SJCRH30 (cell line): ENCODE measurements at places on chromosomes 11 and 22. TPM values are rescaled to one million over a fixed set of nuclear protein-coding genes. Genes with fewer than 3 reads are reported as not detected.
A peak's percentile ranks its signal among the peaks of the same experiment; 100 is the strongest.

GRCh38 chr11:1822648-1823375 lies 12.0 kb upstream of the SYT8 start:
- H3K36me3 ChIP-seq = no peaks in the 10 kb centered on the region
- no peaks in the 10 kb centered on the region for H3K27me3 ChIP-seq
- no peak overlapping the region for H3K4me3 ChIP-seq
- peaks cover 37% of the 10 kb centered on the region for H3K4me1 ChIP-seq

DUSP8 gene
- total RNA-seq = 0.71 and 0.83 TPM in 2 replicates

- H3K27ac ChIP-seq = no peak overlapping the region
- DNase-seq = no peak
- H3K4me3 ChIP-seq = no peak overlapping the region
- H3K27me3 ChIP-seq = 0 out of 2 replicates have a peak, but pooled peaks cover 5% of the 10 kb centered on the region
These were observed 2.5 kb downstream of the PARVG start for GRCh38 chr22:44183287-44183588.

- no peak for DNase-seq
- H3K4me1 ChIP-seq = no peaks in the 10 kb centered on the region
- H3K27me3 ChIP-seq = no peaks in the 10 kb centered on the region
- no peak overlapping the region for H3K4me3 ChIP-seq
- H3K27ac ChIP-seq = no peak overlapping the region
These were observed 53.4 kb upstream of the PARVG start for GRCh38 chr22:44127356-44127755.

GRCh38 chr22:38082986-38083710 lies 836 bp downstream of the SLC16A8 start:
- no peak for DNase-seq
- no peak overlapping the region for H3K4me3 ChIP-seq
- no peaks in the 10 kb centered on the region for H3K36me3 ChIP-seq
- H3K27me3 ChIP-seq = 0 out of 2 replicates have a peak, but pooled peaks cover 3% of the 10 kb centered on the region
- H3K4me1 ChIP-seq = peaks cover 14% of the 10 kb centered on the region

- no peak overlapping the region for H3K27ac ChIP-seq
- no peaks in the 10 kb centered on the region; the same call in 1 of the 2 replicates for H3K36me3 ChIP-seq
- no peak overlapping the region for H3K4me3 ChIP-seq
- no peaks in the 10 kb centered on the region for H3K27me3 ChIP-seq
- no peak for DNase-seq
- no peaks in the 10 kb centered on the region for H3K4me1 ChIP-seq
These were observed 8.9 kb downstream of the ZNRF3 start for GRCh38 chr22:28892175-28892731.

- no peak overlapping the region for H3K27ac ChIP-seq
- H3K4me3 ChIP-seq = no peak overlapping the region
- H3K27me3 ChIP-seq = no peaks in the 10 kb centered on the region
- no peaks in the 10 kb centered on the region; the same call in 1 of the 2 replicates for H3K4me1 ChIP-seq
These were observed 32.2 kb downstream of the P4HA3 start for GRCh38 chr11:74279256-74279655.

OVCH2 gene
- not detected in 2 replicates for total RNA-seq

- H3K36me3 ChIP-seq = no peaks in the 10 kb centered on the region
- DNase-seq = peak; percentile 31
- H3K4me3 ChIP-seq = no peak overlapping the region
- 0 out of 2 replicates have a peak, but pooled peaks cover 3% of the 10 kb centered on the region for H3K4me1 ChIP-seq
- H3K27me3 ChIP-seq = no peaks in the 10 kb centered on the region
These were observed 173.2 kb downstream of the KIF18A start for GRCh38 chr11:27934830-27935145.

DNA sequence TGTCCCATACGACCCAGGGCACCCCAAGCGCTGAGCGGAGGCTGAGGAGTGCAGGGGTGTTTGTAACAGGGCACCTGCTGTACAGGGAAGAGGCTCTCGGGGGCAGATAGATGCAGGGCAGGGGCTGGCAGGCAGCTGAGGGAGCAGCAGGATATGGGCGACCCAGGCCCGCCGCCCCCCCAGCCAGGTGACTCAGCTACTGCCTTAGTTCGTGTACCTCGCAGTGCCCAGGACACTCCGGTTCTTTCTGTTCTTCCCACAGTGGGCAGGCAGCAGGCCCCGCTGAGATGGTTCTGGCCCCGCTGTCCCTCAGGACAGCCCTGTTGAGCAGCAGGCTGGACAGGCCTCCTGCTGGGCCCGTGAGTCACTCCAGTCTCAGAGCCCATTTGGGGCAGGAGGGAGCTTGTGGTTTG lies 16.2 kb downstream of the PHLDA2 start:
- H3K36me3 ChIP-seq = no peaks in the 10 kb centered on the region
- no peak overlapping the region for H3K4me3 ChIP-seq
- 0 out of 2 replicates have a peak, but pooled peaks cover 2% of the 10 kb centered on the region for H3K27me3 ChIP-seq
- H3K4me1 ChIP-seq = no peaks in the 10 kb centered on the region
- no peak for DNase-seq
- H3K27ac ChIP-seq = no peak overlapping the region

DNA sequence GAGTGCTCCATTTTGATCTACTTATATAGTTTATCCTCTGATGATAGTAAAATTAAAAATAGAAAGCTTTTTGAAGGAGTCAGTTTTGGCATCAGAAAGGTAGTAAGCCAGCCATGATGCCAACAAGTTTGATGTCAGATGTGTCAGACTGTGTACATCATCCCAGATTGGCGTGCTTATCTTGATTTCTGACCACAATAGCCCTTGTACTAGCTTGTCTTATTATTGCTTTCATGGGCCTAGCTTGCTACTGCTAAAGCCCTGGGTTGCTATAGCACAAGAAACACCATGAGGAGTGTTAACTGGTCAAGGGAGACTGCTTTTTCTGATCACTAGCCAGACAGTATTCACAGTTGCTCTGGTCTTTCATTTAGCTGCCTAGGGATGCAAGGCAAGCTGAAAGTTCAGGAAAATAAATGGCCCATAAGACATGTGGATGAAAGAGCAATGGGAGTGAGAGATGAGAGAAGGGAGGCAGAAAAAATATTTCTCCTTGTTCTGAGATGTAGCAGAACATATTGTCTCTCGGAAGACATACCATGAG lies 1038.5 kb downstream of the JRKL start:
- H3K4me1 ChIP-seq = no peaks in the 10 kb centered on the region
- H3K4me3 ChIP-seq = no peak overlapping the region
- DNase-seq = no peak
- H3K36me3 ChIP-seq = no peaks in the 10 kb centered on the region

MS4A12 gene
- not detected in 2 replicates for total RNA-seq

- no peaks in the 10 kb centered on the region for H3K36me3 ChIP-seq
- peaks cover 30% of the 10 kb centered on the region for H3K4me1 ChIP-seq
- peak overlapping the region; percentile 57 for H3K4me3 ChIP-seq
- no peaks in the 10 kb centered on the region for H3K27me3 ChIP-seq
- DNase-seq = peak; percentile 99
These were observed 39.3 kb downstream of the ALX4 start for GRCh38 chr11:44270403-44271273.

DNA sequence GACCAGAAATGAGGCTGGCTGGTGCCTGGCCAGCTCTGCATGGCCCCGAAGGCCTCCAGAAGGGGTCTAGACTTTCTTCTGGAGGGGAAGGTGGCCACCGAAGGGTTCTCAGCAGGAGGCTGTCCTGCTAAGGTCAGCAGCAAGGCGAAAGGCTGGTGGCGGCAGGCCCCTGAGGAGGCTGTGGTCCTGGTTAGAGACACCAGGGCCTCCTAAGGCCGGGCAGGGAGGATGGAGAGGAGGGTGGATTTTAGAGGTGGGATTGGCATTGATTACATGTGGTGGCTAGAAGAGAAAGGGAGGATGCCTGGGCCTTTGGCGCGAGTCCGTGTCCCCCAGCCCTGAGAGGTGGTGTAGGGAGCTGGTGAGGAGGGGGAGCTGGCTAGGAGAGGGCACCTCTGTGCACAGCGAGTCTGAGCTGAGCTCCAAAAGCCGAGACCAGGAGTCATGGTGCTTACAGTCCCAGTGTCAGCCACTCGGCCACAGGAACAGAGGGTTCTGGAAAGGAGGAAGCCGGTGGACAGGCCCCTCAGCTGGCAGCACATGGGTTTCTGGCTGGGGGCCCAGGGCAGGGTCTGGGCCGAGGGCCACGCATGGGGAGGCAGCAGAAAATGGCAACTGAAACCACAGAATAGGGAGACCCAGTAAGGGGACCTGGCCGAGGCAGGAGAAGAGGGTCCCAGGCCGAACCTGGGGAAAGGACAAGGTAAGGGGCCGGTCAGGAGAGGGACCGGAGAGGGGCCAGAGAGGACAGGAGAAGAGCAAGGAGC lies 2.5 kb downstream of the FERMT3 start:
- H3K36me3 ChIP-seq = peaks cover 21% of the 10 kb centered on the region
- peaks cover 44% of the 10 kb centered on the region for H3K4me1 ChIP-seq
- H3K27ac ChIP-seq = peak overlapping the region; percentile 94
- no peaks in the 10 kb centered on the region for H3K27me3 ChIP-seq

DNA sequence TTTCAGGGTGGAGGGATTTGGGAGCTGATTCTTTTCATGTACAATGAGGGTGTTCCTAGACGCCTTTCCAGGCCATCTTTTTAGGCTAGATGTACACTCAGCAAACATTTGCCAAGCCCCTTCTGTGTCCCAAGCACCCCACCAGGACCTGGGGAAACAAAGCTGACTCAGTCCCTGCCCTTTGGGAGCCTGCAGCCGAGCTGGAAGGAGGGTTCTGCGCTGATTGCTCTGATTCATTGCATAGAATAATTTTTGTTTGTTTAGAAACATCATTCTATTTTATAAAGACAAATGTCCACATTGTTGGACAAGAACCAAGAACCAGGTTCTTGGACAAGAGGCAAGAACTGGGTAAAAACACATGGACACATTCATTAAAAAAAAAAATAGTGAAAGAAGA lies 16.7 kb downstream of the TP53AIP1 start:
- H3K4me1 ChIP-seq = peaks cover 27% of the 10 kb centered on the region
- H3K36me3 ChIP-seq = no peaks in the 10 kb centered on the region
- no peaks in the 10 kb centered on the region for H3K27me3 ChIP-seq
- no peak overlapping the region for H3K27ac ChIP-seq

- no peak for DNase-seq
- no peaks in the 10 kb centered on the region for H3K36me3 ChIP-seq
- H3K4me3 ChIP-seq = no peak overlapping the region
- no peaks in the 10 kb centered on the region for H3K27me3 ChIP-seq
- H3K4me1 ChIP-seq = peaks cover 24% of the 10 kb centered on the region
These were observed 16.9 kb downstream of the SMCO4 start for GRCh38 chr11:93526346-93526633.

GRCh38 chr11:103898065-103898464 lies 138.4 kb upstream of the DDI1 start:
- DNase-seq = no peak
- no peaks in the 10 kb centered on the region for H3K36me3 ChIP-seq
- no peak overlapping the region for H3K4me3 ChIP-seq
- no peak overlapping the region for H3K27ac ChIP-seq
- peaks cover 6% of the 10 kb centered on the region; the same call in 1 of the 2 replicates for H3K4me1 ChIP-seq

GRCh38 chr22:28521451-28521850 lies 158.2 kb downstream of the TTC28 start:
- H3K27me3 ChIP-seq = no peaks in the 10 kb centered on the region
- H3K4me3 ChIP-seq = no peak overlapping the region
- H3K36me3 ChIP-seq = no peaks in the 10 kb centered on the region
- no peak overlapping the region for H3K27ac ChIP-seq
- no peak for DNase-seq

DNA sequence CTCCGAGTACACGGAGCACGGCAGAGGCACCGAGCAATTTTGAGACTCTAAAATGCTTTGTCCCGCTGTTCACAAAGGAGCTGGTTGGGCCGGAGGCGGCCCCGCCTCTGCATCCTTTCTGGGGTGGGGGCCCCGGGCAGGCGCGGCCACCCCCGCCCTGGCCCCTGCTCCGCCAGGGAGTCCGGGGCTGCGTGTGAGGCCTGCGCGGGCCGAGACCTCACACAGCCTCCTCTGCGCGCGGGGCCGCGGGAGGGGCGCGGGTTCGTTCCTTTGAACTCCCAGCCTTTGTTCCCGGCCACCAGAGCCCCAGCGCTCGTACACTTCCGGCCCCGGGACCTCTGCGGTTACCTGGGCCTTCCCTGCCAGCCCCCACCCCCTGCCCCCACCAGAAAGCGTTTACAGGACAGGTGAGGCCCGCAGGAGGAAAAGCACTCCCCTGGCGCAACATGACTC lies 1.6 kb downstream of the FGF19 start:
- no peaks in the 10 kb centered on the region for H3K36me3 ChIP-seq
- H3K4me1 ChIP-seq = peaks cover 13% of the 10 kb centered on the region
- no peak overlapping the region for H3K27ac ChIP-seq
- peaks cover 10% of the 10 kb centered on the region; the same call in 1 of the 2 replicates for H3K27me3 ChIP-seq
- H3K4me3 ChIP-seq = no peak overlapping the region
- no peak for DNase-seq

FBXO7 gene
- total RNA-seq = 78.4 and 82.4 TPM in 2 replicates

MYO7A gene
- total RNA-seq = 3.5 and 4.5 TPM in 2 replicates

- no peak overlapping the region for H3K27ac ChIP-seq
- peaks cover 22% of the 10 kb centered on the region for H3K4me1 ChIP-seq
- H3K4me3 ChIP-seq = no peak overlapping the region
These were observed 32.0 kb downstream of the BCR start for GRCh38 chr22:23212061-23213021.

- peak overlapping the region; percentile 40; the same call in 1 of the 2 replicates for H3K27ac ChIP-seq
- H3K27me3 ChIP-seq = no peaks in the 10 kb centered on the region
- H3K36me3 ChIP-seq = peaks cover 30% of the 10 kb centered on the region
- peaks cover 25% of the 10 kb centered on the region for H3K4me1 ChIP-seq
- DNase-seq = no peak
- no peak overlapping the region for H3K4me3 ChIP-seq
These were observed 57.8 kb downstream of the BRD1 start for GRCh38 chr22:49769691-49770546.

GRCh38 chr11:88363648-88364065 lies 26.1 kb upstream of the CTSC start:
- H3K27me3 ChIP-seq = no peaks in the 10 kb centered on the region
- no peak for DNase-seq
- H3K4me1 ChIP-seq = no peaks in the 10 kb centered on the region

- H3K27ac ChIP-seq = no peak overlapping the region
- H3K4me3 ChIP-seq = no peak overlapping the region
- H3K27me3 ChIP-seq = peaks cover 16% of the 10 kb centered on the region; the same call in 1 of the 2 replicates
- no peaks in the 10 kb centered on the region for H3K36me3 ChIP-seq
- no peaks in the 10 kb centered on the region for H3K4me1 ChIP-seq
- DNase-seq = peak; percentile 65
These were observed 21.4 kb upstream of the PANX2 start for GRCh38 chr22:50148991-50149721.

- peaks cover 2% of the 10 kb centered on the region; the same call in 1 of the 2 replicates for H3K4me1 ChIP-seq
- DNase-seq = no peak
- H3K27me3 ChIP-seq = no peaks in the 10 kb centered on the region
- no peak overlapping the region for H3K27ac ChIP-seq
These were observed 26.2 kb downstream of the LMO1 start for GRCh38 chr11:8237453-8237852.
